GM04504 (cell line): ENCODE measurements at places on chromosomes 5 and 9.

DNA sequence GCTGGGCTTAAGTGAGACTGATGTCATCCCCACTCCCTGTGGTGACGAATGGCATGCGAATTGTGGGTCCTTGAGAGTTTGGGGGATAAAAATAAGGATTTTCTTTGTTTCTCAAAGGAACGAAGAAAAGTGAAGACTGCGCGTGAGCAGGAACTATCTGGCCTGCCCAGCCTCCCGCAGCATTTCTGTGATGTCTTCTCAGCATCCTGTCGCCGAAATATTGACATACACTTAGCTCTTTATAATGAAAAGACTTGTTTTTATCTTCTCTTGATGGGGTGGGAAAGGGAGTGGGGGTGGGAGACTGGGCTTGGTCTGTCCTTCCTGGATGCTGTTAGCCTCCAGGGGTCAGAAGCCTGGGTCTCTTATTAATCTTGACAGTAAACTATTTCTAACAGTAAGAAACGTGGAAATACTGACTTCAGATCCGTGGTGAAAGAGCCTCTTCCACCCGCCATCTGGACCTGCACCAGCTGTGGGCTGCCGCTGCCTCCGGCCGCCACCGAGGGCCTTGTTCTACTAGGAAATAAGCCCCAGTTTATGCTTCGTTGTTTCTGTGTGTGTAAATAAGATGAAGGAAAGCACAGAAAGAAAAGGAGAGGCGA, 239.6 kb downstream of the FANCC start:
- no peak for DNase-seq

- DNase-seq = no peak
These were observed 328.2 kb downstream of the DRD1 start for GRCh38 chr5:175115831-175116230.

- no peak for DNase-seq
These were observed 543.7 kb upstream of the TLE4 start for GRCh38 chr9:79028101-79028500.

- no peak for DNase-seq
These were observed 5.3 kb upstream of the ZNF354C start for GRCh38 chr5:179054876-179055275.

GRCh38 chr9:82761027-82761426, 301.9 kb downstream of the RASEF start:
- no peak for DNase-seq

DNA sequence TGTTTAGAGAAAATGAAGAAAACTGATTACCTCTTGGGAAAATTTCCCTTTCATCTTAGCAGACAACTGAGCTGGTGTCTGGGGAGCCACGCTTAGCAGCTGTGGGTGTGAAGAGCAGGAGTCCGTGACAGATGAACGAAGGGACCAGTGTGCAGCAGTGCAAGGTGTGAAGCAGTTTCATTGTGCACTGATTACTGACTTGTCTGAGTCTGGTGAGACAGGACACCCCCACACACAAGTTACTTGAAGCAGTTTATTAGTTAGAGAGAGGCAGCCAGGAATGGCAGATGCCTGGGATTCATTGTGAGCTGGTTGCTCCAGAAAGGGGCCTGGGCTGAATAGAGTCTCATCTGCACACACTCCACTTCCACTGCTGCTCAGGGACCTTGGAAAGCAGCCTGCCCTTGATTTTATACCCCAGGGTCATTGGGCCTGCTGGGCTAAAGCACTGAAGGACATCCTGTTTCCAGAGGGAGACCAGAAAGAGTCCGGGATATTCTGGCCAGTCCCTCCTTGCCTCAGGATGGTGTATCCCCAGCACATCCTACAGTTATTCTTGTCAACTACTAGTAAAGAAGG, 47.4 kb downstream of the FBXL7 start:
- DNase-seq = no peak

DNA sequence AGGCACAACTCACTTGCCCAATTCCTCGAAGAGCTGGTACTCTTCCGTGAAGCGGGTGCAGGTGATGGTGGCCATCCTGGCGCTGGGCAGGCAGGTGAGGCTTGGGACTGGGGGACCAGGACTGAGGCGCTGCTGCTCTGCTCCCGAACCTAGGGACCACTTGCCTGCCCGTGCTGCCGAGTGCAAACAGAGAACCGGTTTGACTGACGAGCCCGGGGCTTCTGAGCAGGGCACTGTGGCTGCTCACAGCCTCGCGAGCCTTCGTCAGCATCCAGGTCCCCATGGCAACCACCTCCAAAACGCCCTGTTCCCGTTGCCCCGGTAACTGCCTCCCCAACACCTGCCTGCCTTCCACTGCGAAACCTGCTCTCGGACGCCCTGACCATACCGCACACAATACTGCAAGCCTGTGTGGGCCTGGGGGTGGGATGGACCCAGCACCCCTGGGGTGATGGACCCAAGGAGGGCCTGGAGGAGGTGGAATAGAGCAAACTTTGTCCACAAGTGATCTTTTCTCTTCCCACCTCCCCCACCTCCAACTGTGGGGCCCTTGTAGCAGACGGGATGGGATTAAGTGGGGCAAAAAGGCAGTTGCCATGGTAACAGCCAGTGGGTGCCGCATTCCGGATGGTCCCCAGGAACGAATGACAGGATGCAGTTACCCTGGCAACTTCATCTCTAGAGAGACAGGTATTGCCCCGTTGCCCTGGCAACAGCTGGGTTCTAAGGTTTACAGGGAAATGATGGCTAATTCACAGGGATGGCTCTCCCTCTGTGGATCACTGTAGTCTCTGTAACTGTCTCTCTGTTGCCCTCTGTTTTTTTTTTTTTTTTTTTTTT, at the start of gene CAMK2A:
Gene CAMK2A, minus strand, starts transcription at position 223 of the 840 bp plus-strand sequence. Its CDS starts 148 bp downstream, at position 75.
- no peak for DNase-seq

GRCh38 chr5:10461904-10462555, 20.4 kb downstream of the ROPN1L start:
- no peak for DNase-seq

DNA sequence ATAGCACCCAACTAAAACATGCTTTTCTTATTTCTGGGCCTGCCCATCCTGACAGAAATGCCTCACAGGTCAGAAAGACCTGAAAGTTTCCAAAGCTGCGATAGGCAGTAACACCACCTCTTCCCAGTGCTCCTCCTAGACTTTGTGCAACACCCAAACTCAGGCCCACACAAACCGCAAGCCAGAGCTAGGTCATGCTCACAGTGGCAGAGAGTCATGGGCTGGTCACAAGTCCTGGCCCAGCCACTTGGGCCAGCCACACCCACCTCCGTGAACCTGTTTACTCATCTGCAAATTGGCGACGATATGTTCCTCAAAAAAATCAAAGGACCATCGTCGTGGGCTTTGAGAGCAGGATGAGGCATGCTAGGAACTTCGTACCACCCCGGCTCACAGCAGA, 44.0 kb upstream of the SLC25A51 start:
- no peak for DNase-seq

- DNase-seq = no peak
These were observed 118.1 kb downstream of the TRIO start for GRCh38 chr5:14261235-14261634.

- DNase-seq = no peak
These were observed 478.5 kb upstream of the DMAC1 start for GRCh38 chr9:8278048-8278447.

DNA sequence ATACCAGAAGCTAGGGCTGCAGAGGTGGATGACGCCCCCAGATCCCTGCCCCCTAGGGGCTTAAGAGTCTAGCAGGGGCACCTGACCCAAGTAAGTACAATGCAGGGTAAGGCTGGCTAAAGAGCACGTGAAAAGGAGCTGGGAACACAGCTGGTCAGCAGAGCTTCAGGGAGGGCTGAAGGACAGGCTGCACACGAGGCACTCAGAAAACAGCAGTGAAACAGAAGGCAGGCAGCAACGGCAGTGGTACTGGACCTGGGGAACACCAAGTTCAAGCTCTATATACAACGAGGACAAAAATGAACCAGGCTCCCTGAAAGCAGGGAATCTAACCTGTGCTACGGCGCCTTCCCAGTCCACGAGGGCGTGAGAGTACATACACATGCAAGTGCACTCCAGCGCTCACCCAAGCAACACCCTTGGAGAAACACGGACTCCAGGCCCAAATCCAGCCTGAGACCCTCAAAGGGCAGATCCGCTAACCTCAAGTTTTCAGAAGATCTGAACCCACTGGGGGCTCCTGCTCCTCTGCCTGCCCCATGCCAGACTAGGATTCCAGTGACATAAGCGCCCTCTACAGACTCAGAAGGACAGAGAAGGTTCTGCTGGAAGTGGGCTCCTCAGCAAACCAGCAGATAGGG, 57.4 kb downstream of the PSMB7 start:
- DNase-seq = no peak

DNA sequence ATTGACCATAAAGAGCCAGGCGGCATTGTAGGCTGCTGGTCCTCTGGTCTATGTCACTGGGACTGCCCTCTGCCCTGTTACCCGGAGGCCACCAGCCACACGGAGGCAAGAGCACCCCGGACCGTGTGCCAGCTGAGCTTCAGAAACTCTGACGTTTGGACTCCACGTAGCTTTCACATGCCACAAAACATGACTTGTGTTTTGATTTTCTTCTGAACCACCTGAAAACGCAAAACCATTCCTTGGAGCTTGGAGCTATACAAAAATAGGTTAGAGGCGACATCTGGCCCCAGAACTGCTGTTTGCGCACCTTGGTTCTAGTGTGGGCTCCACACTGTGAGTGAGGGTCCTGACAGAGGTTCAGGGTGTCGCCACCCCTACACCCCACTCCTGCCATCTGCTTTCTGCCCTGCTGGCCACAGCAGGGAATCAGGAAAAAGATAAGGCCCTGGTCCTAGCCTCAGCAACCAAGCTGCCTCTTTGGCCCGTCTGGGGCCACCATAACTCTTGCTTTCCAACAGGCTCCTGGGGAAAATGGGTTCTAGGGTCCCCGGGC, 151.3 kb upstream of the IRX2 start:
- no peak for DNase-seq

DNA sequence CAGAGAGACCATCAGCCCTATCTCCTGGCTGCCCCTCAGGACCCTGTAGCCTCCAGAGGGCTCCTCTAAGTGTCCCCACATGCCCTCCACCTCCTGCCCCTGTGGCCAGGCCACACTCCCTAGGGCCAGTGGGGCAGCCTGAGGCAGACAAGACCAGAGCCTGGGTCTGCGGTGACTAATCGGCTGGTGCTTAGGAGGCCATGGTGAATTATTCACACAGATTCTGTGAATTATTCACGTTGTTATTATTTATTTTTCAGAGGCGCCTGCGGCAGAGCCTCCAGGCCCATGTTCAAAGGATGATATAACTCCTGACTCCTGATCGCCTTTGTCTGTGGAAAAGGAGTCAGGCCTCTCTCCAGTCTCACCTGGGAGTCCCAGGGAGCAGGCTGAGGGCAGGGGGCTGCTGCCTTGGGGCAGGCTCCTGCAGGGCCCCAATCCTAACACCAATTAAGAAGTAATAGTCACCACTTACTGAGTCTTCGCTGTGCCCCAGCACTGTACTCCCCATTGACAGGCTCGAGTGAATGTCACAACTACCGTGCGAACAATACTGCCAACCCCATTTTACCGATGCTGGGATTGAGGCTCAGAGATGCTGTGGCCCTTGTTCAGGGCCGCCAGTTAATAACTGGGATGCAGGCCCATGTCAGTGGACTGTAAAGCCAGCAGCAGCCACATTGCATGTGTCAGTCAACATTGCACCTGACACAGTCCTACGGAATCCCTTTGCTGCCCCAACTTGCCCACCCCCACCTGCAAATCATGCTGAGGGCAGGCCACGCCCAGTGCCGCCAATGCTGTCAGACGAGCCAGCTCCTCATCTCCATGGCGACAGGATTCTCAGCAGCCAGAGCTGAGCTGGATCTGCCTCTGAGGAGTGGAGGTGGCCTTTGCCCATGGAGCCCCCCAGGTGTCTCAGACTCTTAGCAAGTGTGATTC, 94.9 kb downstream of the PCDH1 start:
- no peak for DNase-seq

DNA sequence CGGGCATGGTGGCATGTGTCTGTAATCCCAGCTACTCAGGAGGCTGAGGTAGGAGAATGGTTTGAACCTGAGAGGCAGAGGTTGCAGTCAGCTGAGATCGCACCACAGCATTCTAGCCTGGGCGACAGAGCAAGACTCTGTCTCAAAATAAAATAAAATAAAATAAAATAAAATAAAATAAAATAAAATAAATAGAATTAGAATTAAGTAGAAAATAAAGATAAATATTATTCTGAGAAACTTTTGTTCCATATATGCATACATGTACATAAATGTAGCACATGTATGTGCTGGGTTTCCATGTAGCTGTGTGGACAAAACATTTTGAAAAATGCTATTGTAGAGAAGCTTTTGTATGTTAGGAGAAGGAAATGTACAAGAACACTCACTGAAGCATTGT, 129.4 kb upstream of the VLDLR start:
- no peak for DNase-seq

DNA sequence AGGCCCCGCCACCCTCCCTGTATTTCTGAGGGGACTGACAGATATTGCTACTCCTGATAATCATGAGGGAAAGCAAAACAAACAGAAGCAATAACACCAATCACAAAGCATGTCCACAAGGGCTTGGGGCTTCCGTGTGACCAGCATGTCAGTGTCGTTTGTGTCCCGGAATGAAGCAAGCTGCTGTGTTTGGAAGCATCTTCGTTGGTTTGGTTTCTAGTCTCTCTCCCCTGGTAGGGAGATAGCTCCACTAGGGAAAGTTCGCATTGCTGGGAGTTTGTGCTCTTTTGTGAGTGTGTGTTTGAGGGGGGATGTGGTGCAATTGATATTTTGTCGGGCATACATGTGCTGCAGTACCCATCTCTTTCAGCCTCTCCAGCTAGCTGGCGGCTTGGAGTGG, 1.4 kb downstream of the GRIA1 start:
- DNase-seq = no peak

DNA sequence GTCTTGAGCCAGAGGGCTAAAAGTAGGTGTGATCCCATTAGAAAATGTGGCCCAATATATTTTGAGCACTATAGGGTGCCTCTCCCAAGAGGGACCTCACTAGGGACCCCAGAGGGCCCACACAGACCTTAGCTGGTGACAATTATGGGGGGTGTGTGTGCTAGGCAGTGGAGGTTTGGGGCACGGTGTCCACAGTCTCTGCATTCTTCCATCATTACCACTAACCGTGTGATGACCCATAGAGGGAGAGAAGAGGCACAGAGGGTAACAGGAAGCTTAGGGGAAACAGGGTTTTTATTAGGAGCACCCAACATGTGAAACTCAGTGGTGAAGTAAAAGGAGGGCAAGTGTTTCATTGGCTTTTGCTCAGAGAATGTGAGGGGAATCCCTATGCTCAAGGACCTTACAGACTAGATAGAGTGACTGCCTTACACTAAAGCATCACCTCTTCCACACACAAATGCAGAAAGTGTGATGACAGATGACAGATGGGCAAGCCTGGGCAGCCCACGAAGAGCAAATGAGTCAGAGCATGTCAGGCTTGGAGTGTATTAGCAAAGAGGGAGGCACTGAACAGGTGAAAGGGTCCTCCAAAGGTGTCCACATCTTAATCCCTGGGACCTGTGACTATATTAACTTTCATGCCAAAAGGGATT, 2.5 kb upstream of the ACTL7A start:
- DNase-seq = no peak

DNA sequence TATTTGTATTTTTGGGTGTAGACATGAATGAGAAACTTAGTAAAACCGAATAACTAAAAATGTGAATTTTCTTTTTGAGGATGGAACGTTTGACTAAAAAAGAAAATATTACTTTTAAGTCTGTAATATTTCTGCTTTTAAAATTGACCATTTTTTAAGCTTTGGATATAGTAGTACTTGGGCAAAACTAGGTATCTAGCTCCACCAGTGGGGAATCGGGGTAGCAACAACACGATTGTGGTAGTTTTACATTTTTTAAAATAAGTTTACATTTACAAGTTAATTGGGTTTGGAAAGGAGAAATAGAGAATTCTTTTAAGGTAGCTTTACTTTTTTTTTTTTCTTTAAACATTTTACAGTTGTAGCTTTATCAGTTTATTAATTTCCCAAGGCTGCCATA, 154.4 kb downstream of the MAN2A1 start:
- DNase-seq = no peak
